ENCODE measurements at places on chromosomes 2 and 18.

DNA sequence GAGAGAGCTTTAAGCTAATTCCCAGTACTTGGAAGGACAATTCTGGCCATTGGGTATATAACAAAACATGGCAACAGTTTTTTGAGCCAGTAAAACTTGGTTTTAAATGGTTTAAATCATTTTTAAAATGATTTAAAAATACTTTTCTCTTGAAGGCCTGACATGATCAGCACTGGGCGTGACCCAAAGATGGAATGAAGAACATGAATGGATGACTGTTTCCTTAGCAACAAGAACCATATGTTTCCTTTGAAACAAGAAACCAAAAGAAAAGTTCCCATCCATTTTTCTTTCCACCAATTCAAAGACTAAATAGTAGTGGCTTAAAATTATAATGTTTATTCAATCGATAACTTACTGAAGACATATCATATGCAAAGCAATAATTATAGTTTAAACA lies 348.3 kb upstream of the FIGN start:
- no peak for DNase-seq

GRCh38 chr2:53987336-53987921 lies 16.6 kb upstream of the PSME4 start:
- DNase-seq: no peak

GRCh38 chr18:64254399-64255093 lies 105.7 kb upstream of the LINC00305 start:
- DNase-seq: no peak

- DNase-seq: no peak
These were observed 116.7 kb downstream of the PRKCE start for GRCh38 chr2:45768208-45768607.

GRCh38 chr2:46951290-46952064 lies 35.9 kb upstream of the MCFD2 start:
- no peak for DNase-seq

DNA sequence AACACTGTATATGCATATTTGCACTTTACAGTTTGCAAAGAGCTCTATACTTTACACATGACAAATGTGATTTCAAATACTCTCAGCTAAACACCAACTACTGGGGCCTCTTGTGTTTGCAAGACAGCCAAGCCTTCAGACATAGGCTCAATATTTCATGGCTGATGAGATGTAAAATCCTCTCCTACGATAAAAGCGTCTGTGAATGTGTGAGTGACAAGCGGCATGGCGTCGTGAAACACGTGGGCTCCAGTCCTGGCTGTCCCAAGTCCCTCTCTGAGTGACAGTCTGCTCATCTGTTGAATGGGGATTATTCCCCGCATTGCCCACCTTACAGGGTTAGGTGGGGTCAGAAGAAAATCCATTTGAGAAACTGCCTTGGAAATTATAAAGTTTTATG lies 489.8 kb downstream of the RNF144A start:
- DNase-seq: no peak

GRCh38 chr2:8229546-8229986 lies 452.3 kb upstream of the ID2 start:
- peak; percentile 51 for DNase-seq

DNA sequence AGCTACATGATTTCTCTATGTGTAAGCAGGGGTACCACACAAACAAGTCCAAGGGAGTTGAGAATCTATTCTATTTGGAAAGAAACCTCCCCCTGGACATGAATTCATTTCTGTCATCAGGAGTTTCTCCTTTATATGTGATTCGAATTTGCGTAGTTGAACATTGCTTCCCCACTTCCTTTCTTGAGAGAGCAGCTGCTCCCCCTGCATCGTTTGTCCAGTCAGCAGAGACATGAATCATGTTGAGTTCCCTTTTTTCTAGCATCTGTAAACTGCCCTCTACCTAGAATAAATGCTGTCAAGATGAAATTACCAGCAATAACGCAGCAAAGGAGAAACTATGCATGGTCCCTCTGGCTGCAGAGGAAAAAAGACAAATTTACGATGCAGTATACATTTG lies 73.8 kb downstream of the KIF5C start:
- DNase-seq: no peak

DNA sequence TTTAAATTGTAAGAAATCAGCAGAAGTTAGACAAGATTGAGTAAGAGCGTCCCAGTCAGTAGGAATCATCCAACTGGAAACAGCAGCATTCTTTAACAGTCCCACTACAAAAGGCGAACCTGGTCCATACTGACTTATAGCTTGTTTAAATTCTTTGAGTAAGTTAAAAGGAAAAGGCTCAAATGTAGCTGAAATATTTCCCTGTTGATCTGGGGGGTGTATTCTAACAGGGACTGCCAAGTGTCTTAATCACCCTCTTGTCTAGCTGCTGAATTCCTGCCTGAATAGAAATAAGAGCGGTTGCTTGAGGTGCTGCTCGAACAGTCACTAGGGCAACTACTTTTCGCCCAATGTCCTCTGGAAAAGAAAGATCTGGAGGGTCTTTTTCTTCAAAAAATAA lies 56.4 kb upstream of the FMNL2 start:
- DNase-seq: no peak

DNA sequence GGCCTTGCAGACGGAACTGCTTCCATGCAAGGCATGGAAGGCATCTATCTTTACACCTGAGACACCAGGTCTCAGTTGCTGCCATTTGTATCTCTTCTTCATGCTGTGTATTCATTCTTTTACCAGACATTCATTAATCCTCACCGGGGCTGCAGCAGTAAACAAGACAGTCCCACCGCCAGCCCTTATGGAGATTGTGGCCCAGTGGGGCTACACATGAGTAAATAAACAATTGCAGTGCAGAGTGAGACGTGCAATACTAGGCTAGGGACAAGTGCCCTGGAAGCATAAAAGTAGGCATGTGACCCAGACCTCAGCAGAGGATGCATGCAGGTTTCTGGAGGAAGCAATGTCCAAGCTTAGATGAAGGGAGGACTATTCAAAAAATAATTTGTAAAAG lies 497.6 kb upstream of the KLHL29 start:
- DNase-seq: no peak

GRCh38 chr18:25348386-25349130 lies 3.4 kb downstream of the ZNF521 start:
- DNase-seq: peak; percentile 59

DNA sequence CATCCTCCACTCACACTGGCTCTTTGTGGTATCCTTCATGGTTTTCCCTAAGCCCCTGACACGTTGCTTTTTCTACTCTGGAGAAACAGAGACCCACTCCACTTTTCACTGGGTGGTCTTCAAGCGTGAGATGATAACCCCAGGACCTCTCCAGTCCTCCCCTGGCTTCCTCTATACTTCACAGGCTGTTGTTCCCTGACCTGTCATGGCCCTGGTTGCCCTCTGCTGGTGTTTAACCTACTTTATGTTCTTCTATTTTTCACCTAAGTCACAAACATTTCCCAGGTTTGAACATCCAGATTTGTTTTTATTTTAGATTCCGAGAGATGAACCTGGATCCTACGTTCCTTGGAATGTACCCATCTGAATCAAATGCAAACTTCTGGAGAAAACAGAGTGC lies 84.5 kb downstream of the AOX1 start:
- DNase-seq: no peak

DNA sequence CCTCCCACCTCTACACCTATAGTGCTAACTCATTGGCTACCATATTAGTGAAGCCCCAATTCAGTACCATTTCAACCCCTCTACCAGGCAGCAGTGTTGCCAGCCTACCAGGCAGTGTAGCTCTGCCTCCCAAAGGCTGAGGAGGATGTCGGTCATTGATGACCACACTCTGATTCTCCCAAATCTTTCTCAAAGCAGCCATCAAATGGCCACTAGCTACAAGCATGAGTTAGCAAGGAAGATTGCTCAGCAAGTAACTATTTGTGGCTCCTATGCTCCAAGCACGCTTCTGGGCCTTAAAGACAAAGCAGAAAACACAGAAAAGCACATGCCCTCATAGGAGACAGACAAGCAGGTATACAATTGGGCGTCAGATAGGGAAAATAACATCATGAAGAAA lies 42.7 kb upstream of the AFF3 start:
- no peak for DNase-seq

DNA sequence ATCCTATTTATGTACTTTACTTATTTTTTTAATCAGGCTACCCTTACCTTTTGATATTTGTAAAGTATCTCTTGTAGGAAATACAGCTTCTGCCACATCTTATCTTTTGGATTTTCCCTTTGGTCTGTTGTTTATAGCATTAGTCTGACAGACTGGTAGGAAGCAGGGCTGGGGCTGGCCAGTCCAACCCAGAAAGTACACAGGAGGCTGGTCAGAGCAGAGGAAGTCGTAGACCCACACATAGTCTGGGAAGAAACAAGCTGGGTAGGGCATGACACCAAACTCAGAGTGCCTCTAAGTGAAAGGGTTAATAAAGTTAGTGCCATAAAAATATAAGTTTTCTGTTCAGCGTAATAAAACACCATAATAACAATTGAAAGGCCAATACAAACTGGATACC lies 51.7 kb downstream of the BOLA3 start:
- no peak for DNase-seq

DNA sequence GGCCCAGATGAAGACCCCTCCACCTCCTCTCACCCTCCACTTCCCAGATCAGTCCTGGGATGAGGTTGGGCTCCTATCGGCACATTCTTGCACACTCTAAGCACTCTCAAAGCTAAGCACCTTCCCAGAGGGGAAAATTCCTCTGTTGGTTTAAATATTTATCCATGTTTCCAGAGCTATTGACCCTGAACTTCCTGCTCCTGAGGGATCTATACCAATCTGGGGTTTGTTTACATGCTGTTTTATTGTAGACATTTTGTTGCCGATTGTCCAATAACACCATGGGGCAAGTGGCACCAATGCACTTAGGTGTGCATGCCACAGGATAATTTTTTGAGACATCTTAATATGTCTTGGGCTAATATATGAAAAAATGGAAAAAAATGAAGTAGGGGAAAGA lies 476.2 kb downstream of the SLC4A3 start:
- no peak for DNase-seq

DNA sequence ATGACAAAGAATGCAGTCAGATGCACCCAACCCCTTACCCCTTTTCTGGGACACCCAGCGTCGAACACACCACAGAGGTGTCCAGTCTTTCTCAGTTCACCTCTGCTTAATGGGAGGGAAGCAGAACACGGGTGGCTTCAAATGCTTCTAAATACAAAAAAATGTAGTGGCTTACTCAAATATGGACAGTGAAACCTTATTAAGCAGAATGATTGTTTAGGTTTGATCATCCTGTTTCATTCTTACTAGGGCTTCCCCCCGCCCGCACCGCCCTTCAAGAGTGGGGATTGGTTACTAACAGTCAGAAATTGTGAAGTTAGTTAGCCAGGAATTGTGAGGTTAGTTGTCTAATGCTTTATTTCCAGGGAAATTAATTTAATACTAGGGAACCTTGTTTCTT lies 21.6 kb downstream of the ATG16L1 start:
- DNase-seq: no peak

DNA sequence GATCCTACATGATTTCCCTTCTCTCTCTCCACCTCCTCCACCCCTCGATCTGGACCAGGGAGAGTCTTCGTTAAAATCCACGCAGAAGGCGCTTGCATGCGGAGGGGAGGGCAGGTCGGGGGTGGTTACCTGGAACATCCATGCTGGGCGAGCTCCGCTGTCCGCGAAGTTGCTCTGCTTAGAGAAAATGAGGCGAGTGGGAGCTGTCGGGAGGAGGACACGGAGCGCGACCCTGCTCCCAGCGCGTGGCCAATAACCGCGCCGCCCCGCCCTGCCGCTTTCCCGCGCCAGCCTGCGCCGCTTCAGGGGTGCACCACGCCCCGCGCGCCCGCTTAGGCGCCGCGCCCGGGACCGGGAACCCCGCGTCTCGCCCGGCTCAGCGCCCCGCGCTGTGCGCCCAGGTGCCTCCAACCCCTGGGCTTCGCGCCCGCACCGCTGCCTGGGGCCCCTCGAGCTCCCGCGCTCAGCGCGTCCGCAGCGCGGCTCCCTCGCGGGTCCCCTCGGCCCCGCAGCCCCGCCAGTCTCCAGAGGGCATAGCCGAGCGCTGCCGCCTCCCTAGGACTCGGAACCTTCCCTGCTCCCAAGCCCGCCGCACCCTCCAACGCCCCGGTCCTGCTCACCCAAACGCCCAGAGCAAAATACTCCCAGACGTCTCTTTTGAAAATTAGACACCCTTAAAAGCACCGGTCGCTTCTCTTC lies 636 bp downstream of the CBLN2 start:
- DNase-seq: peak; percentile 25

- DNase-seq: no peak
These were observed 241.3 kb downstream of the HDAC4 start for GRCh38 chr2:239159476-239159911.

GRCh38 chr2:218691234-218691633 lies 19.3 kb downstream of the STK36 start:
- DNase-seq: peak; percentile 29

- no peak for DNase-seq
These were observed 75.7 kb downstream of the MBOAT2 start for GRCh38 chr2:8927510-8928455.

GRCh38 chr2:240392084-240392947 lies 43.1 kb upstream of the GPC1 start:
- no peak for DNase-seq

GRCh38 chr2:196409376-196409775 lies 230.1 kb upstream of the CCDC150 start:
- DNase-seq: no peak

DNA sequence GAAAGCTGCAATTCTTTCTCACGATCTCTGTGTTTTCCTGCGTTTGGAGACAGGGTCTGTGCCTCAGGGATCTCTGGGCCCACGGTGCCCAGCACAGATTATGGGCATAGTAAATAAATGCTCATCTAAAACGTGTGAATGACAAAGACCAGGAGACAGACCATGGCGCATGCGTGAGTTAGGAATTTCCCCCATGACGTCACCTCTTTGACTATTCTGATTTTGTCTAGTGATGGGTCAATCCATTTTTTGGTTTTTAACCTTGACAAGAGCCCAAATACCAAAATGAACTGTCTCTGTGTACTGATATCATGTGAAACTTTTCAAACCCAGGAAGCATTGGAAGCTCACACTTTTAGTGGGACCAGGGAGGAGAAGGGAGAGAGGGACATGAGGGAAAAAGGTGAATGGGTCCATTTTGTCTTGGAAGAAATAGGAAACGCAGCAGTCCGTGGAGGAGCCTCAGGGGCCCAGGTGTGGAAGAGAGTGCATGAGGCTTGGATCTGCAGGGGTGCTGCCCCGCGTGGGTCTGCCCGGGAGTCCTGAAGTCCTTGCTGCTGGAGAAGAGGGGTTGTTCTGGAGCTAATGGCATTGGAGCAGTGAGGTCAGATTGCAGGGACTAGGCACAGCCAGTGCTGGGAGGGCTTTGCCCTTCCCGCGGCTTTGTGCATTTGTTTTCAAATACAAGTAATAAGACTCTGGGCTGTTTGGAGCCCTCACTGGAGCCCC lies 172.2 kb downstream of the ASB1 start:
- no peak for DNase-seq

- DNase-seq: no peak
These were observed 4.1 kb downstream of the OTOF start for GRCh38 chr2:26473796-26474195.

GRCh38 chr2:72023678-72024390 lies 123.8 kb downstream of the CYP26B1 start:
- DNase-seq: no peak

GRCh38 chr18:34659579-34660517 lies 50.2 kb upstream of the DTNA start:
- DNase-seq: peak; percentile 86
